CD4-positive, alpha-beta memory T cell (primary cell): ENCODE measurements at places on chromosomes 2 and 18.

GRCh38 chr2:108315444-108315934 is 26.8 kb downstream of the SULT1C2 start:
- DNase-seq, result no peak

- DNase-seq, result no peak
Observed at GRCh38 chr2:12928197-12928774, 211.6 kb downstream of the TRIB2 start.

- no peak for DNase-seq
Observed at GRCh38 chr18:21366896-21367295, 124.9 kb downstream of the GREB1L start.

DNA sequence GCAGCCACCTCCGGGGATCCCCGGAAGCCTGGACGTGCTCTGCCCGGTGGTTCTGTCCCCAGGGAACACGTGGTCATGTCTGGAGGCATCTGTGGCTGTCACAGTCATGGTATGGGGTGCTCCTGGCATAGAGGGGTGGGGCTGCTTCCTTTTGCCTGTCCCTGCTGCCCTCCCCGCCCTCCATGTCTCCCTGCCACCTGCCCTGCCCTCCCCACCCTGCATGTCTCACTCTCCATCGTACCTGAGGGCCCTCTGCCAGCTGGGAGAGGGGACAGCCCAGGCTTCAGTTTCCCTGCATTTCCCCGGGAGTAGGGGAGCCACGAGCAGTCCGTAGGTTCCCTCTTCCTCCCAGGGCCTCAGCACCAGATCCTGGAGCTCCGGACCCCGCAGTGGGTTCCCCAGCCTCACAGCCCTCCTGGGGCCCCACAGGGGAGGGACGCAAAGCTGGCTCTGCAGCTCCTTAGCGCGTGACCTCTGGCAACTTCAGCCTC is 90.0 kb upstream of the CTDP1 start:
- no peak for DNase-seq

- no peak for DNase-seq
Observed at GRCh38 chr2:88813612-88814011, 122.1 kb downstream of the RPIA start.

DNA sequence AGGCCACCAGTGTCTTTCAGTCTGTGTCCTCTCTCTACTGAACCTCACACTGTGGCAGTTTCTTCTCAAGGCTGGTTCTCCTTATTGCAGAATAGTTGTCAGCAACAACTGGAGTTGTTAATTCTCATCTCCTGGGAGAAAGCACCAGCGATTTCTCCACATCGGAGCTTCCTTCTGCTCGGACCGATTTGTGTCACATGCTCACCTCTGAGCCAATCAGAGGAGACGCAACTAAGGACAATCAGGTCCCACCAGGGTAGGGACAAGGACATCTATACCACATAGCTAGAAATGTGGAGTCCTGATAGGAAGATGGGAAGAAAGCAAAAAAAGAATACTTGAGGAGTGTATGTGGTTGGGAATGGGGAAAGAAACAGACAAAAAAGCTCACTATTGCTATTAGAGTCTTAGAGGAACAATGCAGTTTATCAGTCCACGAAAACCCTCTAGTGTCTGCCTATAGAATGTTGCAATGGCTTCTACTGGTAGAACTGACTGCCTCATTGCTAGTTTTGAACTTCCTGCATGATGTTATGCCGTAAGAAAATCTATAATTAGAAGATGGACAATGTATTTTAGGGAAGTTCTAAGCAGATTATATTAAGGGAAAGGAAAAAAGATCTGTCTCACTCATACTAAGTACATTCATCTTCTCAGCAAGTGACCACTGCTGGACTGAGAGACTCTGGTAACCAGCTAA is 169.7 kb downstream of the CDCA7 start:
- no peak for DNase-seq
